ENCODE measurements at places on chromosomes 1 and 21.
A peak's percentile ranks its signal among the peaks of the same experiment; 100 is the strongest.

GRCh38 chr1:84208935-84209334 lies 64.9 kb downstream of the PRKACB start:
- DNase-seq = no peak

- no peak for DNase-seq
These were observed 423.5 kb downstream of the OMA1 start for GRCh38 chr1:58123051-58123450.

- no peak for DNase-seq
These were observed 30.1 kb upstream of the GNG4 start for GRCh38 chr1:235679644-235680043.

DNA sequence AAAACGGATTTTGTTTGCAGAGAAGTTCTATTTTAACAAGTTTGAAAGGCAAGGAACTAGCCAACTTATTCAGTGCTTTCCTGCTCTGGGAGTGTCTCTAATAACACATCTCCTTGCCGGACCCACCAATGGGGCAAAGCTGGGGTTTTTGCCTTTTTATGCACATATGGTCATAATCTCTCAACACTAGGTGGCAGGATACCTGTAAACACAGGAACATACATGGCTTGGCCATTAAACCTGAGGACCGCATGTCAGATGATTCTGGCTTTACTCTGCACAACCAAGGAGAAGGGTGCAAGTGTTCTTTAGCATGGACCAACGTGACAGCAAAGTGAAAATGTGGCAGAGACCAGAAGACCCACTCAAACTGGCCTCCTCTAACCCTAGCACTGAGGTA lies 4.9 kb downstream of the TMEM9 start:
- no peak for DNase-seq

DNA sequence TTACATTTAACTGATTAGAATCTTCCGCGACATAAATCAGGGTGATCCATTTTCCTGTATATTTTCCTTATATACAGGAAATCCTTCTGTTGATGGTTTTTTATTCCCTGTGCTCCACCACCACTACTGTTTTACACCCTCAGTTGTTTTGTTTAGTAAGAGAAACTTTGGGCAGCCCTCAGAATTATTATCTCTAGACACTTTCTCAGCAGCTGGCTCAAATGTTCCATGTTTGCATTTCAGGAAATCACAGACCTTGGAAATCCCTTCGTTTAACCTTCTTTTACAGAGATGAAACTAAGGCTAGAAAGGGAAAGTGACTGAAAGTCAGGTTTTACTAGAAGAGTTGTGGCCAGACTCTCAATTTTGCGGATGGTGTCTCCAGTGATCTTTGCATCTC lies 15.2 kb downstream of the ZNF697 start:
- no peak for DNase-seq

DNA sequence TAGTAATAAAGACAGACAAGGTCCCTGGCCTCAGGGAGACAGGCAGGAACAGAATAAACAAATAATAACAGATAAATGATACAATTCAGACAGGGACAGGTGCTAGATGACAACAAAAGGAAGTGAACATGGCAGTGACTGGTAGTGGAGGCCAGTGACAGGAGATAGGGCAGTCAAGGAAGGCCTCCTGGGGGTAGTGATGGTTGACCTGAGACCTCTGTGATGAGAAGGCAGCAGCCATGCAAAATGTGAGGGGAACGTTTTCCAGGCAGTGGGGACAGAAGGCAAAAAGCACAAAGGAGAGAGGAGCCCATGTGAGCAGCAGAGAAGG lies 18.5 kb downstream of the OPTC start:
- no peak for DNase-seq

GRCh38 chr1:56548571-56548970 lies 30.8 kb downstream of the PLPP3 start:
- DNase-seq = no peak

DNA sequence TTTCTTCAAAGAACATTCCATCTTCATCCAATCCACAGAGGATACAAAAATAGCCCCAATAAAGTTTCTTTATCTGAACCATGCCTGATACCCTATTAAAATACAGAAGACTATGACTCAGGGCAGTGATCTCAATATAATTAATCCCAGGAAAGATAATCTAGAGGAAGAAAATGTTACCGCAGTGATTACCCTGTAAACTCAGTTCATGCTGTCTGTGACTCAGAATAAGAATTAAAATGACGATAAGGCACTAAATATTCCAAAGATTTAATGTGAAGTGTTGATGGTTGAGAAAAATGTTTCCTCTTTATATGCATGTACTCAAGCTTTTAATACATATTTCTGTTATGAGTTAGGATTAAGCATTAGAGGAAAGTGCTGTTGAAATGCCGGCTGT lies 88.6 kb upstream of the LYPLAL1 start:
- no peak for DNase-seq

- DNase-seq = no peak
These were observed 131.4 kb downstream of the HS2ST1 start for GRCh38 chr1:87045761-87046304.

DNA sequence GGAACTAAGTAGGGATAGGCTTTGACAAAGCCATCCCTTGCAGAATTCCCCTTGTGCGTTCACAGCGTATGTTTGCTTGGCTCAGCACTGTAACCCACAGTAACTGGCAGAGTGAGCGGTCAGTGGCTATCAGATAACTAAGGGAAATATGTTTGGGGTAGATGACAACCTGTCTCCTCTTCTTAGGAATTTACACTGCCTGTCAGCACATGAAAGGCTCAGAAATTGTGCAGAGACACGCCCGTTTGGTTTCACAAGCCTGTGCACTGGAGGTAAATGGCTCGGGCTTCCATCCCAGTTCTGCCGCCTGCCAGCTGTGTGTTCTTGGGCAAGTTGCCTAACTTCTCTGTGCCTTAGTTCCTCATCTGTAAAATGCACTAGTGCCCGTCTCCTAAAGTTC lies 101.2 kb downstream of the PRDM2 start:
- DNase-seq = no peak

GRCh38 chr1:201094832-201095231 lies 17.4 kb downstream of the CACNA1S start:
- no peak for DNase-seq

DNA sequence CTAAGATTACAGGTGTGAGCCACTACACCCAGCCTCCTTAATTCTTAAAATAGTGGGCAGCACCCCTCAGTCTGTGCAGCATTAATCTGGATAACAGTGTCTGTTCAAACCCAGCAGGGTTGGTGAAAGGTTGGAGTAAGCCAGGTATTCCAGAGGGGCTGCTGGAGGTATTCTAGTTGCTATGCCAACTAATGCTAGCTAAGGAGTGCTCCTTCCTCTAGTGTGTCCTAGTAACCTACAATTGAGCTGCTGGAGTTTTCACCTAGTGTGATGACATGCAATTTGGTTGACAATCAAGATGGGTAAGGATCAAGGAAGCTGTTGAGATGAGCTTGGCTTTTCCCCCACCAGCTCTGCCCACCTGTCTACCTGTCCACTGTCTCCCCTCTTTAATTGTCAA lies 100.2 kb upstream of the IPO9 start:
- no peak for DNase-seq

GRCh38 chr1:112887599-112888283 lies 68.3 kb downstream of the SLC16A1 start:
- DNase-seq = no peak

GRCh38 chr1:59669752-59670312 lies 144.9 kb upstream of the HOOK1 start:
- no peak for DNase-seq

- DNase-seq = no peak
These were observed 92.8 kb upstream of the CACNA1E start for GRCh38 chr1:181390410-181391077.

DNA sequence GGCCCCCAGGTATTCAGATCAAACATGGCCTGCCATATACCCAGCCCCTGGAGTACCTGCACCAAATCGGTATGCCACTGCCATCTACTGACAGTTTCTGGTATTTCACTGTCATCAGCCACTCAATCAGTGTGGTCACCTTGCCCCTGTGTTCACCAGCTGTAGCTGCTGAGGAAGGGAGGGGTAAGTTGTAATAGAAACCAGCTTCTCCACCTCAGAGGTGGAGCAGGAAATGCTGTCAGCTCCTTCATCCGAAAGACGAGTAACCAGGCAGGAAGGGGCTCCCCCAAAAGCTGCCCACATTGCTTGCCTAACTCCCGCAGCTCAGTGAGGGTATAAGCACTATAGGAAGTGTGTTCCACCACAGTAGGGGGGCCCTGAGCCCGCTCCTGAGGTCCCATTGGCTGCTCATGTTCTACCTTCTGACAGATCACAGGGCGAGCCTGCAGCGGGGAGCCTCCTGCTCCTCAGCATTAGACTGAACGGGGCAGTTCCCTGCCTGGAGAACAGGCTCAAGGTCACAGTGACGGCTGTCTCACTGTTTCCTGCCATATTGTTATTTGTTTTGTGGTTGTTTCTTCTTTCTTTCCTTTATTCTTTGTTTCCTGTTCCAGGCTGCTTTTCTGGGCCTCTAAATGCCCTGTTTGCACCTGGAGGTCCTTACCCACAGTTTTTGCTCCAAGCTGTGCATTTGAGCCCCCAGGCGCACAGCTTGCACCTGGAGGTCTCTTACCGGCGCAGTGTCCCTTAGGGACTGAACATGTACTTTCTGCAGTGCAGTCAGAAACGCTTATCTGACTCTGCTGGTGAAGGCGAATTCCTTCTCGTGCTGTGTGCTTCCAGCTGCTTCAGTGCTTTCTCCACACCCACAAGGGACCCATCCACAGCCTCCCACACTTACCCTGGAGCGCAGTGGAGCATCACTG lies 1638.3 kb downstream of the MRPL39 start:
- DNase-seq = peak; percentile 25

DNA sequence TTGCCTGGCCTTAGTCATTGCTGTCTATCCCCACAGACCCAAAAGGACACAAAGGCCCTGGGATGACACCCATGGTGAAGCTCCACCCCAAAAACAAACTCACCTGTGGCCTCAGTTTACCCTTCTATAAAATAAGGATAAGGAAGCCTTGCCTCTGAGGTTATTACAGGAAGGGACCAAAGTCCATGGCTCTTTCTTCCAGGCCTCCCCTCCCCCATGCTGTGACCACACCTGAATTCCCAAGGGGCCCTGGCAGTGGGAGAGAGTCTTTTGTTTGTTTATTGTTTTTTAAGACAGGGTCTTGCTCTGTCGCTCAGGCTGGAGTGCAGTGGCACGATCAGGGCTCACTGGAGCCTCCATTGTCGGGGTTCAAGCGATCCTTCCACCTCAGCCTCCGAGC lies 10.5 kb upstream of the TNFRSF25 start:
- DNase-seq = no peak

- no peak for DNase-seq
These were observed 5.8 kb downstream of the SLC45A1 start for GRCh38 chr1:8323706-8324105.

GRCh38 chr1:2080884-2081283 lies 30.7 kb downstream of the PRKCZ start:
- DNase-seq = no peak

- DNase-seq = no peak
These were observed 72.3 kb downstream of the CAMK2N1 start for GRCh38 chr1:20413776-20414140.

GRCh38 chr1:201137579-201138310 lies 10.8 kb upstream of the ASCL5 start:
- no peak for DNase-seq

GRCh38 chr1:165882168-165882837 lies 54.9 kb downstream of the UCK2 start:
- no peak for DNase-seq

GRCh38 chr1:237931581-237931980 lies 40.9 kb upstream of the ZP4 start:
- no peak for DNase-seq

- DNase-seq = no peak
These were observed 34.5 kb downstream of the SLC45A1 start for GRCh38 chr1:8352471-8352845.

DNA sequence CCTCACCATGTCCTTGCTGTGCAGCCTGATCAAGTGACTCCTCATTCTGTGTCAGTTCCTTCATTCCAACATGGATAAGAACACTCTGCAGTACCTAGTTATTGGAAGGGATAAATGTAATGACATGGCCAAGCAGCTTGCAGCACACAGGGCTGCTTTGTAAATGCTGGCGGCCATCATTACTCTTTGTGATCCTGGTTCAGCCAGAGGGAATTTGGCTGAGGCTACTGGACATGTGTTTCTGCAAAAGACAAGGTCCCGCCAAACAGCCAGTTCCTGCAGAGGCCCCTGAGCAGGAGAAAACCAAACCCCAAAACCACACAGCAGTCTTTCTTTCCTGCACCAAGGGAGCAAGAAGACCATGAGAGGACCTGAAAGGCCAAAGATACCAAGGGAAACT lies 495.8 kb downstream of the AJAP1 start:
- no peak for DNase-seq

DNA sequence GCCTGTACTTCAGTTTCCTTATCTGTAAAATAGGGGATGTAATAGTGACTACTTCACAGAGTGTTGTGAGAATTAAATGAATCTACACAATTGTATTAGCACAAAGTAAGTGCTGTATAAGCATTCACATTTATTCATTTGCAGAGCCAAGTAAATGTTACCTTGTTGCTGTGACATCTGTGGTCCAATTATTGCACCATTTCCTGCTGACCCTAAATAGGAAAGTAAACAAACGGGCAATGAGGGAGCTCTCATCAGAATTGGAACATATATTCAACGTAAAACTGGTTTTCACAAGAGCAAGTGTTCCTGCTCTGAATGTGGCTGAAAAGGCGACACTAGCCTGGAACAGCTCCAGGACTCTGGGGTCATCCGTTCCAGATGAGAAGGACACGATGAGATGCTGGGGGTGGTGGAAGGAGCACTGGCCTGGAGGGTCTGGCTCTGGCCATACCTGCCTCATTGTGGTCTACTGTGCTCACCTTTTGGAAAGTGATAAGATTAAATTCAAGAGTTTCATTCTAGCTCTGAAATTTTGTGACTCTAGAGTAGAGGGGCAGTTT lies 34.5 kb downstream of the PROX1 start:
- no peak for DNase-seq

DNA sequence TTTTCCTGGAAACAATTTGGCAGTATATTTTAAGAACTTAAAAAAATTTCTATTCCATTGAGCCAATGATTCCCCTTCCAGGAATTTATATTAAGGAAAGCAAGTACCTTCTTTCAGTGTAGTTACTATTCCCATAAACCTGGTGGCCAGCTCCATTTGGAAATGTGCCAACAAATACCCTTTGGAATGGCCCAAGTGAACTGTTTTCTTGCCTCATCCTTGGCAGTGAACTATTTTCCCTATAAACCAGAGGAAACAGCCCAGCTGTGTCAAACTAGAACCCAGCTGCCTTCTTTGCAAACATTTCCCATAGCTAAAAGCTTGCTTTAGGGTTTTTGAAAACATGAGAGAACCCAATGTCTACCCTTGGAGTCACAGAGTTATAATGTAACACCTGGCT lies 496.9 kb downstream of the NEGR1 start:
- no peak for DNase-seq

GRCh38 chr1:17877896-17878295 lies 122.8 kb downstream of the ACTL8 start:
- no peak for DNase-seq

- DNase-seq = no peak
These were observed 27.9 kb downstream of the EPHB2 start for GRCh38 chr1:22738522-22738921.

DNA sequence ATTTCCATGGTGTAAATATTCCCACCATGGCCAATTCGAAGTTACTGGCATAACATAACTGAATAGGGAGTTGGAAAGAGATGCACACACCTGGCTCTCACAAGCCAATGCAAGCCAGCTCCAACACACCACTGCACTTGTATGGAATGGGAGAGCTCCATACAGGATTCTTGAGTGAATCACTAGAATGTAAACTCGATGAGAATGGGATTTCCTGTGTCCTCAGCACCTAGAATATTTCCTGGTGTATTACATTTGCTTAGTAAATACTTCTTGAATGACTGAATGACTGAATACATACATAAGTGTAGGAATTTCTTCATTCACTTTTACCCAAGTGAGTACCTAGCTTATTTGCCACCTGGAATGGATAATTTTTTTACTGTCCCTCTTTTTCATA lies 16.2 kb upstream of the PPIE start:
- no peak for DNase-seq
